Activated CD8-positive, alpha-beta memory T cell treated with anti-CD3 and anti-CD28 coated beads for 1 hour (primary cell): ENCODE measurements at places on chromosomes 12 and 14.

DNA sequence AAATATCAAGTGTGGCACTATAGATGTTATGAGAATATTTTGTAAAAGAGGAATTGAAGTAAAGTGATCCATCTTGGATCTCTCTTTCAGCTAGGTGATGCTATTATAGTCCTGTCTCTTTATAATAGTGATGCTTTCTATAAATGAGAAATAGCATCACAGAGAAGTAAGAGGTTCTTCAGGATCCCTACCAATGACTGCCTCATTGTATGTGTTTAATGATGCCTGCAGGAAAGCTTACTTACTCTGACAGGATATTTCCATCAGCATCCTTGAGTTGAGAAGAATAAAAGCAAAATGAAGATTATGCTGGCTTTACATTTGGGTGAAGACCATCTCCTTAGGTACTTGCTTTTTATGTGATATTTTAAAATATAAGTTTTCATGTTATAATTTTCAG, 846.0 kb upstream of the LRFN5 start:
- no peak for DNase-seq

DNA sequence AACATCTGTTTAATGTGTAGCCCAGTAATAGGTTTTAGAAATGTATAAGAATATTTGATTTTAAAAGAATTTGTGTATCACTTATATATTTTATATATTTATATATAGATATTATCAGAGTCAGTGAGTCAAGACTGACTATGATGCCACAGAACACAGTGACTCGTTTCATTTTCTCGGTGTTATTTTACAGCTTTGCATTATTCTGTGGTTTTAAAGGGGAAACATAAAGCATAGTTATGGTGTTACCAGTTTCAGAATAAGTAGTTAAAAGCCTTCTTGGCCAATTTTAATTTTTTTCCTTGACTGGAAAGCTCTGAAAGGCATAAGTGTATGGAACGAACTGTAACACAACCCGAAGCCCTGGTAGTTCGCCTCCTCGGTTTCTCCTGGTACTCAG, 91.0 kb downstream of the GRIP1 start:
- no peak for DNase-seq

GRCh38 chr12:55428331-55429243, 2.5 kb downstream of the OR6C76 start:
- no peak for DNase-seq

DNA sequence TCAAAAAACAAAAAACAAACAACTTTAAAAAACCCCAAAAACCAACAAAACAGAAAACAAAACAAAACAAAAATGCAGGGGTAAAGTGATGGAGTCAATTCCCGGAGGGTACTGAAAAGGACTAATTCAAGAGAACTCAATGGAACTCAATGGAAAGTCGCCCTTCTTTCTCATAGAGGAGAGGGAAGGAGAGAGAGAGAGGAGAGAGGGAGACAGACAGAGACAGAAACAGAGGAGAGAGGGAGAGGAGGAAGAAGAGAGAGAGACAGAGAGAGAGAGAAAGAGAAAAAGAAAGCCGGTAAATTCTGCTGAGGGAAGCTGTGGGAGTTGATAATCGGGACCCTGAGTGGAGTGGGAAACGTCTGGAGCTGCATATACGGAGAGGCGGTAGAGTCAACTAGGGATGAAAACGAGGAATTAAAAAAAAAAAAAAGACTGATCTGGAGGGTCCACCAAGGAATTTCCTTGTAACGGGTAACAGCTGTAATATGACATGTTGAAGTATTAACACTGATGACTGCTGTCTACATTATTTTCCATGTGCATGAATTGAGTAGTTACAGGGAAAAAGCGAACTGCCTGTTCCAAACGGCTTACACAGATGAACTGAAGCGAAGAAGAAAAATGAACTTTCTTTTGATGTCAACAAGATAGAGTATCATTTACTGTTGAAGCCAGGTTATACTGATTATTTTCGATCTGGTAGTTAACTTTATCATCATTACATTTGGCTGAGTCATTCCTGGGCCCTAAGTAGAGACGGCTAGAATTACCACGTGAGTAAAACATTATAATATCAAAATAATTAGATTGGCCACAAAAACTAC, 934 bp upstream of the ZC2HC1C start:
- no peak for DNase-seq
